ENCODE measurements at places on chromosomes 2 and 18.

DNA sequence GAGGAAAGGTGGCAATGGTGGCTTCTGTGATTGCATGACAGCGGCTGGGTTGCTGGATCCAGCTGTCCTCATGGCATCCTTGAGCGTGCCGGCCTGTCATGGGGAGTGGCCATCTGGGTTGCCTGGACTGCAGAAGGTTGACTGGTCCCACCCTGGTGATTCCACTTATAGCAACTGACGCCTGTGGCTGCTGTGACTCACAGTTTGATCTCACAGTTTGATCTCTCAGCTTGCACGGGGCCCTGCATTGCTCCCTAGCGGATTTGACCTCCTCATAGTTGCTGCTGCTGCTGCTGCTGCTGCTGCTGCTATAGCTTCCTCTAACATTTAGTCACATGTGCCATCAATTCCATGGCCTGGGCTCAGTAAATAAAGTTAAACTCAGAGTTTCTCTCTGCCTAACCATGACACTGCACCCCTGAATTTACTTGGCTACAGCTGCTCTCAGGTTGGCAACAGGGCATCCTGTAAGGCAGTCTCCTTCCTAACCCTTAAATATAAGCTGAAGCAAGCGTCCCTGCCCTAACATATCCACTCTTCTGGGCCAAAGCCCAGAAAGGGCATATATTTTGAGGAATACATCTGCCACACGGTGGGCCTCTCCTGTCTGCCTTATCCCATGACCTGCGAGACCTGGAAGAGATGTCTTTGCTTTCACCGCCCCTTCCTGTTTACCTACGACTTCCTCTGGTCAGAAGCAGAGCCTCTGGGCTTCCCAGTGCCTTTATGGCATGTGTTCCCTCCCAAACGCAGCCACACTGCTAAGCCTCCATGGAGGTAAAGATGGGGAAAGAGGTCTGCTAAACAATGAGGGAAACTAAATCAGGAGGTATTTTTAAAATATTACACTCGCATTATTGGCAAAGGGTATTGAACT, 37.8 kb upstream of the CCDC150 start:
- DNase-seq: peak; percentile 39

DNA sequence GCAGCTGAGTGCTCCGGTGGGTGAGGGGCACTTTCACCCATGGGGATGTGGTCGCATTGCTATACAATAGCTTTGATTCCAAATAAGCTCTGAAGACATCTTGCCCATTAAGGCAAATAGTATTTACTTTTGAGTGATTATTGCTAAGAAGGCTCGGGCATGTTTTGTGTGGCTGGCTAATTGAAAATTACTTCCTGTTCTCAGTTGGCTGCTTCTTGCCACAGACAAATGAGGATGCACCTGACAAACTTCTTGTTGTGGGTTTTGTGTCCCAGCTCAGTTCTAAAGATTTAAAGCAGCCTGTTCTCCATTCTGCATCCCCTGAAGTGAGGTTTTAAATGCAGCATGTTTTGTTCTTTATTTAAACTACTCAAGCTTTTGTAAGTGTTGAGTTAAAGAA, 88.3 kb downstream of the KCNS3 start:
- DNase-seq: no peak

DNA sequence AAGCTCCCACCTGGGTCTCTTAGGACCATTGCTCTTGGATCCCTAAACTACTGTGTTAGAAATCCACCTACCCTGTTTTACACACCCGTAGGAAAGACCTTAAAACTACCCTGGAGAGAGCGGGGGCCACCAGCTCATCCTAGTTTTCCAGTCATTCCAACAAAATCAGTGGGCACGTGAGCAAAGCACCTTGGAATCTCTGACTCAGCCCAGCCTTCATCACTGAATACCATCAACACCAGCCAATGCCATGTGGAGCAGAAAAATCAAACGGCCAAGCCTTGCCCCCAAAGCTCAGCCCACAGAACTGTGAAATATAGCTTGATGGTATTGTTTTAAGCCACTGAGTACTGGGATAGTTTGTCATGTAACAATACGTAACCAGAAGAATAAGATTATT, 449.7 kb upstream of the CHAC2 start:
- no peak for DNase-seq

- DNase-seq: no peak
Measured at GRCh38 chr2:99856119-99856518, 286.3 kb downstream of the AFF3 start.

- DNase-seq: no peak
Measured at GRCh38 chr2:206028101-206028500, 57.9 kb downstream of the INO80D start.

- DNase-seq: no peak
Measured at GRCh38 chr2:100224988-100225710, 82.8 kb upstream of the AFF3 start.

DNA sequence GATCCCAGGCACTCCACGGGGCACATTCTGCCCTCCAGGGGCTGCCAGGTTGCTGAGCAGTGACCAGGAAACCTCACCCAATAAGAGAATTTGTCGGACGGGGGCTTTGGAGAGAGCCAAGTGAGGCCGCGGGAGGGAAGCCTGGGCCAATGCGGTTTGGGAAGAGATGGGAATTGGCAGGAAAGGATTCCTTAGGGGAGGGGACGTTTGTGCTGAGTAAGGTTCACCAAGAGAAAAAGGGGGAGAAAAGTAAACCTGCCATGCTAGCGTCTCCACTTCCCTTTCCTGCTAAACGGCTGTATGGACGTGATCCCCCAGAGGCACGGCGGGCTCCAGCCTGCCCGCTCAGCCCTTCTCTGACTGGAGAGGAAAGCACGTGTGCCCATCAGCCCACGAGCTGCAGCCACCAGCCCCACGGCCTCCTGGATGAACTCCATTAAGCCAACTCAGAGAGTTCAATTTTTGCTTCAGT, 194.4 kb upstream of the ID2 start:
- no peak for DNase-seq

DNA sequence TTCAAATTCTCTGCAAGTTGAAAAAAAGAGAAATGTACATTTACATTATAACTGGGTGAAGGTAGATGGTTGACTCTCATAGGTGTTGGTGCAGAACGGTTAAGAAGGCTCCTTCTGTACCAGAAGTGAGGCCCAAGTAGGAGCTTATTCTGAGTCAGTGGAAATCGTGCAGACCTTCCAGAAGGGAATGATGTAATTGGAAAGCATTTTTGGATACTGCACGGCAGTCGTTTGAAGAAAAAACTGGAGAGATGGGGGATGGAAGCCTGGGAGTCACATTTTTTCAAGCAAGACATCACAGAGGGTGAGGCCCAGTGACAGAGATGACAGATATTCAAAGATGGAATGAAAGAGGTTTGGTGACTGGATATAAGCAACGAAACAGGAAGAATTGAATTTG, 39.4 kb downstream of the HRH4 start:
- no peak for DNase-seq

DNA sequence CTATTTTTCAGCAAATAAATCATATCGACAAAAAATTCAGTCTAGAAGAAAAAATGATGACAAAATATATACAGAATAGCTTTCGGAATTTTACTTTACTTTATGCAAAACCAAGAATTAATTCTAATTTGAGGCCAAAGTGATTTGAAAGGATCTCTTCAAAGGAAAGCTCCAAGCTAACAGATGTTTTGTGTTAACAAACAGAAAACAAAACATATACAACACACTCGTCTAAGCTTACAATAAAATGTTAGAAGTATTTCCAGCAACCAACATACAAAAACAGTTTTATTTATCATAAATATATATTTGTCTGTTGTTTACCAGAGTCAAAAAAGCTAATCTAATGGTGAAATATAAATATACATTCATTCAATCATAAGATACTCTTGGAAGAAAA, 118.1 kb upstream of the CHRNA1 start:
- no peak for DNase-seq

GRCh38 chr2:95349568-95350322, 52.6 kb downstream of the KCNIP3 start:
- no peak for DNase-seq

- no peak for DNase-seq
Measured at GRCh38 chr2:98886066-98886554, 49.9 kb downstream of the CRACDL start.

- no peak for DNase-seq
Measured at GRCh38 chr2:183078163-183078463, 434 bp upstream of the DUSP19 start.

DNA sequence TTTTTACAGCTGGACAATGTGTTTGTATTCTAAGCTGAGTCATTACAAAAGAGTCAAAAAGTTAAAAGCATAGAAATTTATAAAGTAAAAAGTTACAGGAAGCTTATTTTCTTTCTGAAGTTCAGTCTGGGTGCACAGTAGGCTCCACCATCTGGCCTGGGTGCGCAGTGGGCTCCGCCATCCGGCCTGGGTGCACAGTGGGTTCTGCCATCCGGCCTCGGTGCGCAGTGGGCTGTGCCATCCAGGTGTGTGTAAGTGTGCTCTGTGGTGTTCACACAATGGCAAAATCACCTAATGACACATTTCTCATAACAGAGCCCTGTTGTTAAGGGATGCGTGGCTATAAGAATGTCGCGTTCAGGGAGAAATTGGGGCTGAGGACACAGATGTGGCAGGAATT, 195.5 kb downstream of the ANKRD30B start:
- DNase-seq: no peak

GRCh38 chr2:110106642-110107041, 9.0 kb downstream of the MALL start:
- DNase-seq: no peak

- no peak for DNase-seq
Measured at GRCh38 chr2:229586012-229586411, 128.3 kb downstream of the DNER start.

DNA sequence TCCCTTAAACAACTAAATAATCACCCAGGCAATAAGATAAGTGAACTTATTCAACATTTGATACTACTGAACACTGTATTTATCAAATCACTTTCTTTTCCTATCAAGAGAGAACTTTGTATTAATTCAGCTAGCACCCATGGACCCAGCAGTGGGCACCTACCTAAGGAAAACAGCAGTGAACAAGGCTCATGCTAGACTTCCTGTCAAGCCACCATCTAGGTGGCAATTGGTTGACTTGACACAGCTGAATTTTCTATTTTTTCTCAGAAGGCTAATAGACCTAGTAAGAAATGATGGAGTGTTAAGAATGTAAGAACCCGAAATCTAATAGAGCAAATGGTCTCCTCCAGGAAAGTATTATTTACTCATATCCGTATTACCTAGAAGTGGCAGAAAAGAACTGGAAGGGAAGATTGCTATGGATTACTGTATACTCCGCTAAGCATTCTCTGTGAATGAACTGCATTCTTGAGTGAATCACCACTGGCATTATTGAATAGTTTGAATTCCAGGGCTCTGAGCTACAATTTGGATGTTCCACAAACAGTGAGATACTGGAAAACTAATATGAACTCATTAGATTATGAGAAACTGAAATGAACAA, 988.2 kb upstream of the CDH2 start:
- DNase-seq: no peak

GRCh38 chr18:5601188-5601624, 57.4 kb upstream of the EPB41L3 start:
- DNase-seq: no peak

DNA sequence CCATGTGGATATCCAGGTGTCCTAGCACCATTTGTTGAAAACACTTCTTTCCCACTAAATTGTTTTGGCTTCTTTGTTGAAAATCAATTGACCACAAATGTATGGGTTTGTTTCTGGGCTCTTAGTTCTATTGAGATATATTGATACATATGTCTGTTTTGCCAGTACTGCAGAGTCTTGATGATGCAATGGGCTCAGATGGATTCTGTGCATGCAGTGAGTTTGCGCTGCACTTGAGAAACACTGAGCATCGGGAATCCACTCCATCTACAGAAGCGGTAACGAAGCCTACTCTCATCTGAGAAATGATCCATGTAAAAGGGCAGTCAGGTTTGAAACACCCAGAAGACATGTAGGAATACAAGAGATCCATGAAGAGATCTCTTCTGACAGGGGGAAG, 21.9 kb upstream of the DNAJC10 start:
- peak; percentile 90 for DNase-seq

DNA sequence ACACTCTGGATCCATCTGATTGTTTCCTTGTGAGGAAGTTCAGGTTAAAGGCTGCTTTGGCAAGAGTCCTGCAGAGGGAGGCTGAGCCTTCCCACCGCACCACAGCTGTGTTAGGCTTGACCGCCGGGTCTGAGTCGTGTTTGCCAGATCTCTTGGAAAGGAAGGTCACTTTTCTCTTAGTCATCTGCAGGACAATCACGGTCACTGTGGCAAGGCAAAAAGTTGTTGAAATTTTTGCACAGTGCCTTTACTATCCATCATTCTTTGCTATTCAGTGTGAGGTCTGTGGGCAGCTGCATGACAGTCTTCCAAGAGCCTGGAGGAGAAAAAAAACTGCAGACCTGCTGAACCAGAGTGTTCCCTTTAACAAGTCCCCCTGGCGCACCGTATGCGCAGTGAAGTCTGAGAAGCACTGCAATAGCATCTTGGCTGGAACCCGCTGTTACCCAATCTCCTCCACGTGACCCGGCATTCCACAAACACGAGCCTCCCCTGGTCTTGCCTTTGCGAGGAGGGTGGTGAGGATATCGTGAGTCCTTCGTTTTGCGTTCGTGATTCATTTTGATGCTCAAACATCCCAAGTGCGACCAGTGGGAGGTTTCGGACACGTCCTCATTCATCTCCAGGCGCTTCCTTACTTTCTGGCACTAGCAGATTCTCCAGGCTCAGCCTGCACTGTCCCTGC, 23.0 kb downstream of the BIN1 start:
- DNase-seq: no peak

- DNase-seq: no peak
Measured at GRCh38 chr2:30450025-30450424, 3.0 kb downstream of the LCLAT1 start.

GRCh38 chr2:148814143-148814859, 60.7 kb upstream of the KIF5C start:
- no peak for DNase-seq

GRCh38 chr2:28979041-28979440, 2.1 kb upstream of the TOGARAM2 start:
- DNase-seq: no peak

- DNase-seq: no peak
Measured at GRCh38 chr18:57171026-57171425, 24.1 kb downstream of the BOD1L2 start.

GRCh38 chr2:161067846-161068350, 92.3 kb upstream of the TANK start:
- no peak for DNase-seq

- no peak for DNase-seq
Measured at GRCh38 chr18:51235009-51235789, 37.7 kb upstream of the MEX3C start.

- no peak for DNase-seq
Measured at GRCh38 chr2:193894081-193894480, 1699.3 kb upstream of the TMEFF2 start.
